ENCODE measurements at places on chromosomes 1 and 21. TPM values are rescaled to one million over a fixed set of nuclear protein-coding genes. Genes with fewer than 3 reads are reported as not detected.

DNA sequence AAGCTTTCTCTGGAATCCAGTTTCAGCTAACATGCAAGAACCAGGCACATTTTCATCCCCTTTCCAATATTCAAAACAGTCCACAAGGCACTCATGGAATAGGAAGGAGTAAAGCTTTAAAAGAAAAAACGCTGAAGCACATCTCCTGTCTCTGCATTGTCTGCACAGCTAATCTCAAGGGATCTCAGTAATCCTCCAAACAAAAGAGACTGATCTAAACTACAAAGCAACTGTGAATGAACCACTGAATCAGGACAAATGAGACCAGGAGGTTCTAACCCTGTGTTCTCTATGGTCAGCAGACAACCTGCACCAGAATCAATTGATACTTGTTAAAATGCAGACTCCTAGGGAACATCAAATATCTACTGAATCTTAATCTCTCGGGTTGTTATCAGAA is 399.0 kb downstream of the HHAT start:
- DNase-seq: no peak

GRCh38 chr21:45524756-45525152 is 17.5 kb downstream of the SLC19A1 start:
- peak; percentile 24 for DNase-seq

Gene CR1
- total RNA-seq: 7.2 TPM

DNA sequence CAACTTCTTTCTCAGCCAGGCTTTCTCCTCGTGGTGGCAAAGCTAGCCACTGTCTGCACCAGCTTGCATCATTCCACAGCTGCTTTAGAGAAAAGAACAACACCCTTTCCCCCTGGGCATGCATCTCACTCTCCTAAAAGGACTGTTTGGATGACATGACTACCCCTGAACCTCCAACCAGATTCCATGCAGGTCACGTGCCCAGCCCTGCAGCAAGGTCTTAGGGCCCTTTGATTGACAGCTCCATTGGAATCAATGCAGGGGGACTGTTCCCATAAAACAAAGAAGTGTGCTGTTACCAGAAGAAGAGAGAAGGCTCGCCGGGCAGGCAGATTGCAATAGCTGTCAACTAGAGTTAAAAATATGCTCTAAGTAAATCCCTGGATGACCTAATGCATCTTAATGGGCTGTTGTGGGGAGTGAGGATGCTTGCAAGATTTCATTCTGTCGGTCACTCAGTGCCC is 24.4 kb downstream of the KCNA2 start:
- DNase-seq: no peak

Gene CFHR5
- total RNA-seq: not detected

Gene S100A7
- total RNA-seq: not detected

DNA sequence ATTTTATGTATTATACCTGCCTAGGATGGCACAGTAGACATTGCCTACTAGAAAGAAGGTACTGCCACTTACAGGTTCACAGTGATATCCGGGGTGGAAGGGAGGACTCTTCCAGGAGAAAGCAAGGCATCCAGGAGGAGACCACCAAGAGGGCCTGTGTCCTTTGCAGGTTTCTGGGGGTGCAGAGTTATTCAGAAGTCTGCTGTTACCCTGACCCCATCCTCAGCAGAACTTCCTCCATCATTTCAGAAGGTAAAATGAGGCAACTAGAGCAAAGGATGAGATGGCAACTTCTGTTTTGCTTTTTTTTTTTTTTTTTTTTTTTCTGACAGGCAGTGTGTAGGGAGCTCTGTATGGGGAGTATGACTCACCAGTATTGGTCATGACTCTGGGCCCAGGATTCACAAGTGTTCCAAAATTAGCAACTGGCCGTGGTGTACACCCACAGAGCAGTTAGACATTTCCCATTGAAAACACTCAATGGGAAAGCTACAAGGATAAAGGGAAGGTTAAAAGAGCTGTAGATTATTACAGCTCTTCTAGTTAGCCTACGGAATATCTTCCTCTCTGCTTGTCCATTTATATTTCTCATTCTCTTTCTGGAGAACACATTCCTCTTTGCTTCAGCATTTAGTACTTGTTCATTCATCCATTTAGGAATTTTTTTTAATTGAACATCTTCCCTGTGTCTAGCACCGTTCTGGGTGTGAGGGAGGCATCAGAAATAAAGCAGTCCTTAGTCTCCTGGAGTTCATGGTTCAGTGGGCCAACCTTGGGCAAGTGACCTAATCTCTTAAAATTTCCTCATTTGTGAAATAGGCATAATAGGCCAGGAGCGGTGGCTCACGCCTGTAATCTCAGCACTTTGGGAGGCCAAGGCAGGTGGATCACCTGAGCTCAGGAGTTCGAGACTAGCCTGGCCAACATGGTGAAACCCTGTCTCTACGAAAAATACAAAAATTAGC is 50.5 kb upstream of the PPP2R5A start:
- no peak for DNase-seq

DNA sequence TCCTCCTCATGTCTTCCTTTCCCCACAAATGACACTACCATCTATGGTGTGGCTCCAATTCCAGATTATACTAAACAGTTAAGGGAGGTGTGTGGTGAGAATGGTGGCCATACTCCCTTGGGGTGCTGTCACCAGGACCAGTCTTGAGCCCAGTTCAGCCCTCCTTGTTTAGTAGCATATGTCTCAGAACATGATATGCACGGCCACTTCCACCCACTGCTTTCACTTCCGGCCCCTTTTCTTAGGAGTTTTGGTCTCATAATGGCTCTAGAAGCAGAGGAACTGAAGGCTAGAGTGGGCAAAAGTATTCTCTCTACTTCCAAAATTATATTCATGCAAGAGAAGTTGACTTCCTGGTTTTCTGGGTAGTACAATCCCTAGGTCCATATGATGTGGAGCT is 45.3 kb upstream of the CACNA1E start:
- DNase-seq: no peak

DNA sequence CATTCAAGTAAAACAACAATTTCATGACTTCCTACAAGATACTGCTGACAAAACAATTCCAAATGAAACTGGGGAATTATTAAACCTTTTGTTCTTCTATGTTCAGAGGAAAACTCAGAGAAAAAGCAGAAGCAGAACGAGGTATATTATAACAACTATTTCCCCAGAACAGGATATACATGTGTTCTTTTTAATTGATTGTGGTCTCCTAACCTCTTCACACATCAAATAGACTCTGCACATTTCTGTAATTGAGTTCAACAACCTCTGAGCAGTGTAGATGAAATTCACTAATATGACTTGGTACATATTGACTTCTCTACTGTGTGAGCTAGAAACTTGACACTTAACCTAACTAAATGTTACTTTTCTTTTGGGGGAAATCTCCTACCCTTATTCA is 584.2 kb downstream of the NEGR1 start:
- DNase-seq: no peak

DNA sequence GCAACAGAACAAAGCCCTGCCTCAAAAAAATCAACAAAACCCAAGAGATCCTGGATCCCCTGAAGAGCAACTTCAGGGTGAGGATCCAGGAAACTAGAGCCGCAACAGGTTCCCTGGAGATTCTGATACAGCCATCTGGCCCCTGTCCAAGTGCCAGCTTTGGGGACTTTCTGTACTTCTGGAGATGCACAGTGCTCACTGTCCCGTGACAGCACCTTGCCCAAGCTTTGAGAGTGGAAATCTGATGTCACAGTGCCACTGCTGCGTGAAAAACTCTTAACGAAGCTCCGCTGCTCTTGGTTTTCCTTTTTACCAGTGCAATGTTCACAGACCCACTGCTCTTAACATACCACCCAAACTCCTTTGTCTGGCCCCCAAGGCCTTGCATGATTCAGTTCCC is 26.3 kb downstream of the STK40 start:
- no peak for DNase-seq

GRCh38 chr1:81733480-81733879 is 67.3 kb upstream of the ADGRL2 start:
- no peak for DNase-seq

- no peak for DNase-seq
Measured at GRCh38 chr1:179702946-179703539, 40.0 kb upstream of the FAM163A start.

DNA sequence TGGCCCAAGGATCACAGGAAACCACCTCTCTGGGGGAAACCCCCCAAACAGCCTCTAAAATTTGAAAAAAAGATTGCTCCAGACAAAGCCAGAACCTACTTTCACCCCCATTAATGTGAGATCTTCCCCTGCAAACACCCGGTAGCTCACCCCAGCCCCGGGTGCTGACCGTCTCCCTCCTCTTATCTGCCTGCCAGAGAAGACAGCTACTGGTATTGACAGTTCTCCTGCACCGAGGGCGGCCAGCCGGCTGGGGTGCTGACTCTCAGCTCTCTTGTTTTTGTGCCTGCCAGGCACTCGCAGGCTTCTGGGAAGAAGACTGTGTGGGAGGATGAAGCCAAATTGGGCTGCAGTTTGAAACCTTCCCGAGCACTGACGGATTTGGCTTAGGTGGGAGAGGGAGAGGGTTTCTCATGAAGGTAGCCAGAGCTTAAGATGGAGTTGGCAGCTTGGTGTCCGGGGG is 48.2 kb downstream of the RASSF5 start:
- DNase-seq: no peak

Gene DRAXIN
- 0.17 TPM for total RNA-seq

DNA sequence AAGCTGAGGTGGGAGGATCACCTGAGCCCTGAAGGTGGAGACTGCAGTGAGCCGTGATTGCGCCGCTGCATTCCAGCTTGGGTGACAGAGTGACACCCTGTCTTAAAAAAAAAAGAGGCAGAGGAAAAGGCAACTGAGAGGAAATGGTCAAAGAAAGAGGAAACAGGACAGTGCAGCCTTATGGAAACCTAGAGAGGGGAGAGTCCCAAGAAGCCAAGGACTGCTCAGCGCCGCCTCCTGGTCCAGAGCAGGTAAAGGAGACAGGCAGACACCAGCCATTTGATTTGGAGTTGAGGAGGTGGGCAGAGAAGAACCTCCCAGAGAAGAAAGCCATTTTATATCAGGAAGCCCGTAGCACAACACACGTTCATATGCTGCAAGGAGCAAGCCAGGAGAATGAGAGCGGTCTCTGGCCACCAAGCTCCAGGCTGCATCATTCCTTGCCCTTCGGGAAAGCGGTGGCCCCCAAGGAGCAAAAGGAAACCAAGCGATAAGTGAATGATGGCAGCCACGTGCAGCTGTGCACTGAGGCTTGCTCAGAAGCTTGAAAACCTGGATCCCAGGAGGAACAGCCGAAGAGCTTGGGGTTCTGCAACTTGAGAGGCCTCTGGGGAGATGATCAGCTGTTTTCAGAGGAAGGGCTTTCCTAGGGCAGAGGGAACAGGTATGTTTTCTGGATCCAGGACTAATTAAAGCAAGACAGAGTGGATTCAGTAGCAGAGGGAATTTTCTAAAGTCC is 33.7 kb downstream of the LRRC42 start:
- DNase-seq: no peak

DNA sequence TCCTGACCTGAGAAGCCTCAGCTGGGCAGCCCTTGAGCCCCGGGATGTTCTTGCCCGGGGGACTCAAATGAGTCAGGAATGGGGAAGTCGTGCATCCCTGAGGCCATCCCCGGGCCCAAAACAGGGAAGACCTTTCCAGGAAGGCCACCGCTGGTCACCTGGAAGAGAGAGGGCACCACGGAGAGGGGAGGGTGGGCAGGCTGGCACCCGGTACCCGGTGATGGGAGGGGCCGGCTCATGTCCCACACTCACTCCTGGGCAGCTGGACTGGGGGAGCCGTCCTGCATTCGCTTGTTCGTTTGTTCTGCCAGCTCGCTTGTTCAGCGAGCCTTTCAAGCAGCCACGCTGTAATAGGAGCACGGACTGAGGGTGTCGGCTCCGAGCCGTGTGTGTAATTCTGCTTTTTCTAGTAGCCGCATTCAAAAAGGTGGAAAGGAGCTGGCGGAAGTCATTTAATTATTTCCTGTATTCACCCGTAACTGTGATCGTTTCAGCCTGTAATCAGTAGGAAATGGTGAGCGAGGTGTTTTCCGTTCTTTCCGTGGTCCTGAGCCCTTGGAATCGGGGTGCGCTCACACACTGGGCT is 48.4 kb upstream of the CCDC27 start:
- DNase-seq: no peak

- DNase-seq: no peak
Measured at GRCh38 chr1:157292809-157293564, 154.8 kb upstream of the ETV3 start.

DNA sequence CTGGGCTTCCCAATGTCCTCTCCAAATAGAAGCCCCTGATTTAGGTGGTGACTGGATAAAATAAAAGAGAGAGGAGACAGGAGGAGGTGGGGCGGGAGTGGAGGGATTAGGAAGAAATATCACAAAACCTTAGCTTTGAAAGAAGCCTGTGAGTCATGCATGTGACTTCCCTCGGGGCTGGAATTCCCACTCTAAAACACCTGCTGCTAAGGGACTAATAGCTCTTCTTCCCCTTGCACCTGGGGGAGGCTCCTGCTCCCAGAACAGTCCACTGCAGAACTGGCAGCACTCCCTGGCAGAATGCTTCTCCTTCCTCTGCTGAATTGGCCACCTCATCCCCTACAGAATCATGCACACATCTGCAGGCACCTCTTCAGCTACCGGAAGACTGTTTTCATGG is 207.2 kb downstream of the ATG4C start:
- DNase-seq: no peak

DNA sequence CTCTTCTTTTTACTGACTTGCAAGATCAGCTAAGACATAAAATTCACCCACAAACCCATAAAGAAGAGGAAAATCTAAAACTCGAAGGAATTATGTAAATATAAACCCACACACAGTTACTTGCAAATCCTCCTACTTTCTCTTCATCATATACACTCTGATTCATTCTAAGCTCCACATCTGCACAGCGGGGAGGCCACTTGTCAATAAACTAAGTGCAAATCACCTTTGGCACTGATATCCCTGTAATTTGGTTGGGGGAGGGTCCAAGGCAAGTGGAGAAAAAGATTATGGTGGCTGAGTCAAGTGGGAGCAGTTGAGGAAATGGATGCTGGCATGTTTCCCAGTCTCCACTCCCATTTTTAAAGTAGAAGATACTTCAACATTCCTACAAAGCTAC is 596.5 kb downstream of the MATN1 start:
- peak; percentile 24 for DNase-seq

DNA sequence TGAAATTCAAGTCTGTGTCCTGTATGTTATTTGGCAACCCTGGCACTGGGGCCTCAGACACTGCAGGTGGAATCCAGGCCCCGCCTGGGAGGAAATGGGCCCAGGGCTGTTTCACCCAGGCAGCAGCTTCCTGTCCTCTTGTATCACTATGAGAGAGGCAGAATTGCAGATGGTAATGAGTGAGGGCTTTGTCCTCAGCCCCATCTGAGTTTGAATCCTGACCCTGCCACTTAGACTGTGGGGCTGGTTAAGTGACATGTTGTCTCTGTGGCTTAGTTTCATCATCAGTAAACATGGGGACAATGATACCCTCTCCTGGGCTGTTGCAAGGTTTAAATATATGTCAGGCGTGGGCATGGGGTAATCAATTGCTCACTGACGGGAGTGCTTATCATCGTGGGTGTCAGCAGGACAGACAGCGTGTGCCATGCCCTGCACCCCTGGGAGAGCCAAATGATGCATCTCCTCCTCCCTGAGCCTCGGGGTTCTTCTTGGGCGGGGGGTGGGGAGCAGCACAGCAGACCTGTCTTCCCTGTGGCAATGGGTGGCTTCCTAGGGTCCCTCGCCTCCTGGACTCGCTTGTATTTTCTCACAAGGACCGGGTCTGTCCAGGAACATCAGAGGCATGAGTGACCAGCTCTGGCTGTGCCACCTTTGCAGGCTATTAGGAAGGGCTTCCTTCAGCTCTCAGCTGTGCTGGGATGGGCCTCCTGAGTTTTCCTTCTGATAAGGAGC is 42.1 kb downstream of the ARHGEF10L start:
- DNase-seq: peak; percentile 64
